Activated CD8-positive, alpha-beta memory T cell treated with anti-CD3 and anti-CD28 coated beads for 24 hours (primary cell): ENCODE measurements at places on chromosomes 6 and 20.

GRCh38 chr6:77353129-77353528, 110.2 kb downstream of the HTR1B start:
- DNase-seq, result no peak

DNA sequence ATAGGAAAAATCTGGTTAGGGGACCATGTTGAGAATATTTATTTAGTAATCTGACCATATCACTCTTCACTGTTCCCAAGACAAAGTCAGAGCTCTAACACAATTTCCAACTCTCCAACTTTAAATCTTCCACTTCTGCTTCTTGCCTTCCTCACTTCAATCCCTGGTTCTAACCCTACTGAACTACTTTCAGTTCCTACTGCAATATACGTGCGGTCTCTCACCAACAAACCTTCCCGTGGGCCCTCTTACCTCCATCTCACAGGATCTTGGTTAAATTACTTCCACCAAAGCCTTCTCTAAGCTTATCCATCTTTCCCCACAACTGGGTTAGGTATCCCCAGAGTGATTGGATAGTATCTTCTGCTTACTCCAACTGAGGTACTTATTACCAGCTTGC, 8.0 kb downstream of the EIF2S2 start:
- DNase-seq, result no peak

- no peak for DNase-seq
These were observed 83.0 kb upstream of the GATA5 start for GRCh38 chr20:62558779-62559178.

DNA sequence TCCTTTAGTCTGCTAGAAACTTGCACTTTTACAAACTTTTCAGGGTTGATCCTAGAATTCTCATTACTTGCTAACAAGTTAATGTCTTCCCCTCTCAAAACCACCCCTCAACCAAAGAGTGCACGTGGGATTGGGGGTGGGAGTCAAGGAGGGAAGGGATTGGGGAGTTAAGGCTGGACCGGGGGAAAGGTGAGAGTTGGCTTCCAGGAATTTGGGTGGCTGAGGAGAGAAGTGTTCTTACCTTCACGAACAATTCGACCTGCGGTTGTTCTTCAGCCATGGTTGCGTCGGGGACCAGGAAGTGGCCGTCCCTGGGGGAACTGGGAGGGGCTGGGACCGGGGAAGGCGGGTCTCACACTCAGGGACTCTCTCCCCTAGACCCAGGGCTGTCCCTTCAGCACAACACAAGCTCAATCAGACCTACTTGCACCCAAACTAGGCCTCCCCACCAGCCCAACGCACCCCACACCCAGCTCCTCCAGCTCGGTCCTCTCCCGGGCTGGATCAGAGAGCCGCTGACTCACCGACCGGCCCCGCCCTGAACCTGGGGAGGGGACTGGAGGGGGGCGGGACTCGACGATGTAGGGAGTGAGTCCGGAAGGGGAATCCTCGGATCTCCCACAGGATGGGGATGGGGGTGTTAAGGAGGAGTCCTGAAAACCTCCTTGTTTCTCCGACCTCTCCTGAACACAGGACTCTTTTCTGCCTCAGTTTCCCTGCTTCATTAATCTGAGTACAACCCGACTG, at the start of gene CLIC1:
Gene CLIC1, minus strand, starts transcription at position 510 of the 747 bp plus-strand sequence. Its CDS starts 230 bp downstream, at position 280.
- DNase-seq, result peak; percentile 89

DNA sequence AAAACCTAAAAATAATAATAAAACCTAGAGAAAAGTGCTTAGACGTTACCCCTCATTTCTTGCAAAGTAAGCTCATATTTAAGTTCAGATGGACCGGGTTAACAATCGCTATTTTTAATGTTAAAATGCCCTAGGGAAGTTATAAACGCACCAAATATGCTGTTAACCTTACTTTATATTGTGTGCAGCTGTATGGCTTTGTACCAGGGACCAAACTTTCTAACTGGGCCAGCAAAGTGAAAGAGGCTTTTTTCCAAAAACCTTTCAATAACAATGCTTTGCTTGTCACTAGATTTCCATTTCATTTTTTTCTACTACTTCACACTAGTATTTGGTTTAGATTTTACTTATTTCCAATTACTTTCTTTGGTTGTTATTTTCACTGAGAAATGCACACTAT, 248.5 kb downstream of the FOXC1 start:
- no peak for DNase-seq

DNA sequence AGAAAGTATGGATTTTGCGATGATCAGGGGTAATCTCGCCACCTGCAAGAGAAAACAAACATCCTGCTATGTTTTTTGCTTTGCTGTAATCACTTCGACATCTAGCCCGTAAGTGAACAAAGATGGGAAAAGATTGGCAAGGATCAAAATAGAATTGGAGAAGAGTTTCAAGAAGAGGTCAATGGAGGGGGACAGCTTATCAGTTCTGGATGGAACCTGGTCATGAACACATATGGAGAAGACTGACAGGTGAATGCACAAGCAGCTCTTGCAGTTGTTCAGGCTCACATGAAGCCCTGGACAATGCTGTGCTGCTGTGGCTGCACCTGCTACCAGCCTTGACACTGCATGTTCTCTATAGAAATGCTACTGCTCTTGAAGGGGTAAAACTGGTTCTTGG, 222.1 kb downstream of the BCAS1 start:
- DNase-seq, result no peak

- DNase-seq, result no peak
These were observed 42.4 kb upstream of the DDR1 start for GRCh38 chr6:30841644-30842504.

GRCh38 chr6:135286962-135287538, 105.9 kb downstream of the MYB start:
- DNase-seq, result no peak

DNA sequence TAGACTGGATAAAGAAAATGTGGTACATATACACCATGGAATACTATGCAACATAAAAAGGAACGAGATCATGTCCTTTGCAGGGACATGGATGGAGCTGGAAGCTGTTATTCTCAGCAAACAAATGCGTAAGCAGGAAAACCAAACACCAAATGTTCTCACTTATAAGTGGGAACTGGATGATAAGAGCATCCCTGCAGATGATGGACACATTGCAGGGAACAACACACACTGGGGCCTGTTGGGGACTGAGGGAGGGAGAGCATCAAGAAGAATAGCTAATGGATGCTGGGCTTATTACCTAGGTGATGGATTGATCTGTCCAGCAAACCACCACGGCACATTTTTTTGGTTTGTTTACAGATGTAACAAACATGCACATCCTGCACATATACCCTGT, 470.5 kb upstream of the CITED2 start:
- no peak for DNase-seq

GRCh38 chr20:36499723-36500501, 41.4 kb upstream of the MYL9 start:
- no peak for DNase-seq

DNA sequence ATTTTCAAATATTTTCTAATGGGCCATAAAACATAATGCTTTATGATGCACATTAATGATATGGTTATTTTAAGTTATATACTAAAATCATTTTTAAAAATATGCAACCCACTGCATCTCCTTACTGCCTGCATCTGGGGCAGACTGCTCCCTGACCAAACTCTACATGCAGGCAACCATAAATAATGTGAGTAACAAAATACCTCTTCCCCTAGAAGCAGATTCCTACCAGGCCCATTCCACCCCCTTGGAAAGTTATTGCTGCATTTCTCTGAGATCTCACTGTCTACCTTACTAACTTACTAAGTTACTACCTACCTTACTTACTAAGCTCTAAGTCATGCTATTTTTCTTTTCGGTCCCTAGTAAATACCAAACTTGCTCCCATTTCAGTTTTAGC, 71.8 kb downstream of the ATG5 start:
- DNase-seq, result no peak

GRCh38 chr6:42042108-42042507, 8.2 kb upstream of the TAF8 start:
- no peak for DNase-seq

DNA sequence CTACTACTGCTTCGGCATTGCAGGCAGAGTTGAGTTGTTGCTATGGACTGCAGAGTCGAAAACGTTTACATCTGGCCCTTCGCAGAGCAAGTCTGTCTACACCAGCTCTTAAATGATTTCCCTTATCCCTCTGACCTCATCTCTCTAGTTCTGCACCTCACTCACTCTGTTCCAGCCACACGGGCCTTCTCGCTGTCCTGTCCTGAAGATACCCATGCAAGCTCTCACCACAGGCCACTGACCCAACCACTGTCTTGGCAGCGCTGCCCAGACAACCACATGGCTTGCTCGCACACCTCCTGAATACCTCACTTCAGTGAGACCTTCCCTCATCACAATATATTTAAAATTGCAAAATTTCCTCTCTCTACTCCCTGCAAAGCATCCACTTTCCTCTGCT, 31.4 kb downstream of the B4GALT5 start:
- DNase-seq, result no peak

- no peak for DNase-seq
These were observed 66.0 kb upstream of the OLIG3 start for GRCh38 chr6:137560184-137560563.

DNA sequence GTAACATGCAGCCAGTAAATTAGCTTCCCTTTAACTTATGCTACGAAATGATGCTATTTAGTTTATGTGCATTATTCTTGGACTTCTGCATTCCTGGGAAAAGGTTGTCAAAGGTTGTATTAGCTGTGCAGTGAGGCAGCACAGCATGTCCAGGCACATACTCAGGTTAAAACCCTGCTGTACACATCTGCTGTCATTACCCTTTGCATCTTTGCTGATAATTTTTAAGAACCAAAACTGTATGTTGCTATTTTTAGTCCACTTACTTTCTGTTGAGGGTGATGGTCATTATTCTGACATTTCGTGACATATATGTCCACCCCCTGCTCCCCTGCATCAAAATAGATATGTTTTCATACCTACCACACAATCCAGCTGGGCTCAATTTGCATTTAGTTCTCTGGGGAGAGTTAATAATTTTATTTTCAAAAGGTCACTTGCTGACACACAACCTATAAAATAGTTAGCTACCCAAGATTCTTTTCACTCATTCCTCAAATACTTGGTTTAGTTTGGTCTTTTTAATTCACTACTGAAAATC, 142.5 kb upstream of the SPACA1 start:
- no peak for DNase-seq

DNA sequence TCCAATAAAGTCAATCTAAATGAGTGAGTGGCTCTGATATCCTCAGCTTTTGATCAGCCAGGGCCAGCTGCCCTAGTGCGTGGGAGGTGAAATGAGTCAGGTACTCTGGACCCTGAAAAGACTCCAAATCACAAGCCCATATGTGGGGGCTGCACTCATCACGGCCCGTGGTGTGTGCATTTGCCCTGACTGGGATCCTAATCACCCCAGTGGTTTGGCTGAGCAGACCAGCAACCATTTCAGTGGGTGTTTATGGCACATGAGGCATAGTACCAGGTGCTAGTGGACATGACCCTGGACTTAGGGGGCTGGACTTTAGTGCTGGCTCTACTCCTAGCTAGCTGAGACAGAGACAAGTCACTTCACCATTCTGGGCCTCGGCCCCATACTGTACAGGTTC, 39.4 kb downstream of the SCML4 start:
- peak; percentile 72 for DNase-seq

GRCh38 chr20:17276101-17276500, 49.3 kb downstream of the PCSK2 start:
- no peak for DNase-seq

DNA sequence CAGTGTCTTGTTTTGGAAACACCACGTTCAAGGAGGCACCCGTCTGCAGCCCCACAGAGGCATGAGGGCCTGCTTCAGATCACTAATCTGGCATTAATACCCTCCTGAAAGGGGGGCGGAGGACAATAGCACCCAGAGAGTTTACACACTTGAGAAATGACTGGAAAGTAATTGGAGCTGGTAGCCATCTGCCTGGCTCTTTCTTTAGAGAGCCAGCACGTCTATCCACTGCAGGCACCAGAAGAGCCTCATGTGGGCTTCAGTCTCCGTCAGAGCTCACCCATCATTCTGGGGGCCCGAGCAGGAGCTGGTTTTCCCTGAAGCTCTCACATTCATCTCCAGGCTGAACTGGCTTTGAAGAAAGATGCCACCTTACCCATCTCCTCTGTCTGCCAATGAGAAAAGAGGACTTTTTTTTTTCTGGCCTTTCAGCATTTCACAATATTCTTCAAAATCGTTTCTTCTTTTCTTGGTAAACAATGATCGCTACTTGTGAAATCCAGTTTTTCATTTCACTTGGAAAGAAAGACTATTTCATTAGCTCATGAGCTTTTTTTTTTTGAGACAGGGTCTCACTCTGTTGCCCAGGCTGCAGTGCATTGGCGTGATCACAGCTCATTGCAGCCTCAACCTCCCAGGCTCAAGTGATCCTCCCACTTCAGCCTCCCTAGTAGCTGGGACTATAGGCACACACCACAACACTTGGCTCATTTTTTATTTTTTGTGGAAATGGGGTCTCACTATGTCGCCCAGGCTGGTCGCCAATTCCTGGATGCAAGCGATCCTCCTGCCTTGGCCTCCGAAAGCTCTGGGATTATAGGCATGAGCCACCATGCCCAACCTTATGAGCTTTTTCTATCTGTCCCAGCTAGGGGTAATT, 124.7 kb upstream of the ZNF217 start:
- no peak for DNase-seq

GRCh38 chr6:20800229-20800628, 266.0 kb downstream of the CDKAL1 start:
- no peak for DNase-seq

- DNase-seq, result no peak
These were observed 43.5 kb upstream of the TIAM2 start for GRCh38 chr6:154951345-154952200.

- no peak for DNase-seq
These were observed 268.8 kb upstream of the SULF2 start for GRCh38 chr20:48054051-48054450.

GRCh38 chr6:163571730-163572129, 157.2 kb downstream of the QKI start:
- no peak for DNase-seq

GRCh38 chr6:154868143-154868594, 126.9 kb upstream of the TIAM2 start:
- no peak for DNase-seq

DNA sequence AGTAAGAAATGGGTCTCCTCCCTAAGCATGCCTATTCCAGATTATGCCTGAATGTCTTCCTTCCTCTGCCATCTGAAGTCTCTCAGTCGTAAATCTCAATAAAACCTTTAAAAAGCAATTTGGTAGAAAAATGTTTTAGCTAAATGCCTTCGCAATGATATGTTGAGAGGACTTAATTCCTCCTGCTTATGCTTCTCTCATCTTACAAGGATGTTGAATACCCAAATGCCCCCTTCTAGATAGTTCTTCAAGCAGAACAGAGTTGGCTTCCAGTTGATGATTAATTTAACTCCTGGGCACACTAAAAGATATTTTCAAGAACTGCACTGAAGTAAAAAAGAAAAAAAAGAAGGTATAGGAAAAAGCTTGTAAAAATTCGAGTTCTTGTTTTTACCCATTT, 275.0 kb upstream of the SPTLC3 start:
- DNase-seq, result no peak

GRCh38 chr6:156984178-156984738, 207.1 kb downstream of the ARID1B start:
- no peak for DNase-seq

- no peak for DNase-seq
These were observed 108.2 kb downstream of the NRN1 start for GRCh38 chr6:5898563-5898962.

- no peak for DNase-seq
These were observed 156.7 kb upstream of the TENT5A start for GRCh38 chr6:81909162-81909561.

GRCh38 chr6:16092140-16092539, 36.7 kb upstream of the MYLIP start:
- no peak for DNase-seq

GRCh38 chr20:58684291-58684690, 8.3 kb upstream of the NPEPL1 start:
- no peak for DNase-seq
